PC-3 (cell line): ENCODE measurements at places on chromosomes 3 and 15.
A peak's percentile ranks its signal among the peaks of the same experiment; 100 is the strongest.

DNA sequence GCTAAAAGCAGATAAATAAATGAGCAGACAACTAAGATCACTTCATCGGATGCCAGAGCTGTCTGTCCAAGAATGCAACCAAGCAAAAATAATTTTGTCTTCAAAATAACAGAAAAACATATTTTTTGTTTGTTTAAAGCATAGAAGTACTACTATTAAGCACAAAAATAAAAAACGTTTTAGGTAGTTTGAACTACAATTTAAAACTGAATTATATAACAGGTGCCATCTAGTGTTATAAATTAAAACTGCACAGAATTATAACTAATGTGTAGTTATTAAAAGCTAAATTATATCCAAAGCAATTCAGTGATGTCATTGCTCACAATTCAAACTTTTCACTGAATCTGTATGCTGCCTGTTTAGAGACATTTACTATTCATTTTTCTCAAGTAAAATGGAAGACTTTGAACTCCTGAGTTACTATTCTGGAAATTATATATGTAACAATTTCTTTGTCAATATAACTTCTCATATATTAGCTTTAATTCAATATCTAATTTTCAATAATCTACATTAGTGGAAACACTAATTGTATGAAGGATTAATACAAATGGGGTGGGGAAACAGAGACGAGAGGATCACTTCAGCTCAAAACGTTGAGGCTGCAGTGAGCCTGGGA is 29.5 kb downstream of the LINS1 start:
- peak; percentile 58 for DNase-seq

GRCh38 chr3:7567160-7567559 is 706.2 kb downstream of the GRM7 start:
- DNase-seq, result no peak

DNA sequence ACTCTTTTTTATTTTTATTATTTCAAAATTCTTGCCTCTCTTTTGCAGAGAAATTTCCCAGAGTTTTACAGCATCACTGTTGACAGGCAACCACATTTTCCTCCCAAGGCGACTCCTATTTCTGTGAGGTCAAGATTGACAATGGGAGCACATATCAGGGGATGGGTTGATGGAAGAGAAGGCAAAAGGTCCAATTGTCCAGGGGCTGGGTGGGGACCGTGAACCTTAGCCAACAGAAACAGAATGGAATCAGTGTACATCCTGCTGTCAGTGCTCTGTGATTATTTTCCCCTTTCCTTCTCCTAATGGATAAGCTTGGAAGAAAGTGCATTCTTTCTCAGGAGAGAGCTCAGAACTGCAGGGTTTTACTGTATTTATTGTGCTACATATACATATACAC is 42.4 kb downstream of the CNTN6 start:
- DNase-seq, result no peak

DNA sequence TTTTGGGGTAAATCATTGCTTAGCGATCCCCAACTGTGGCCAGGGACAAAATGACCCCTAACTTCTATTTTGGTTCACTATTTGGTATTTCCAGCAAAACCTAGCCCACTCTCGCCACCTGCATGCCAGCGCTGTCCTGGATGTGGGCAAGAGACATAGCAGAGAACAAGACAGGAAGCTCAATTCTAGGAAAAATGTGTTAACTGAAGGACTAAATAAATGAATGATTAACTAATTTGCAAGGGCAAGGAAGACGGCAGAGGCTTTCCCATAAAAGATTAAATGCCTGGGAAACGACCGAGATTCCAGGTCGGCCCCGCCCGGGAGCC is 408 bp downstream of the NICN1 start:
- no peak for DNase-seq

GRCh38 chr3:136789976-136790375 is 28.9 kb upstream of the SLC35G2 start:
- no peak for DNase-seq

DNA sequence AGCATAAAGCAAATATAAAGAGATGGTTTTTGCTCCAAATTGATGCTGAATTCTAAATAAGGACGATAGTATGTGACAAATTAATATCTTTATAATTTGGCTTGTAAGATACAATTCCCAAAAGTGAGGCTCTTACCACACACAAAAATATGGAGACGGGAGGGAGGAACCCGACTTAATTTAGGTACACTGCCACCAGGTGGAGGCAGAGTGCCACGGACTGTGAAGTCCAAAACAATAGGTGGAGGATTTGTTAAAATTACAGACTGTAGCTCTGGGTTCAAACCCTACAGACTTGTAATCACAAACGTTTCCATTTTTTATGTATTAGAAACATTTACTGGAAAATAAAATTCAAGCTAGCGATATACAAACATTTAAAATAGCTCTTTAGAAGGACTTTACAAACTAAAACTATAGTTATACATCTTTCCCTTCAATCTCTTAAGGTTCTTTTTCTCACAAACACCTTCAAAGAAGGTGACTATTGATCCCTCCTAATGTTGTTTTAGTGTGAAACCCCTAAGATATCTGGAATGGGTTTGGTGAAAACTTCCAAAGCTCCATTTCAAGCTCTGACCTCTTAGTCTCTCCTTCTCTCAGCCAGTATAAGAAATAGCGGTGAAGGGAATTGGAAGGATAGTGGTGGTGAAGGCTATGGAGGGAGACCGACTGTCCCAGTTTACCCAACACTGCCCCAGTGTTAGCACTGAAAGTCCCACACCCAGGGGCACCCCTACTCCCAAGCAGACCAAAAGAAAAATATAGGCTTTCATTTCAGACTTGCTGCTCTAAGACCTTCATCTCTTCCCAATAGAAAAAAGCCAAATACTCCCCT is 89.7 kb downstream of the AQP9 start:
- peak; percentile 83 for DNase-seq

DNA sequence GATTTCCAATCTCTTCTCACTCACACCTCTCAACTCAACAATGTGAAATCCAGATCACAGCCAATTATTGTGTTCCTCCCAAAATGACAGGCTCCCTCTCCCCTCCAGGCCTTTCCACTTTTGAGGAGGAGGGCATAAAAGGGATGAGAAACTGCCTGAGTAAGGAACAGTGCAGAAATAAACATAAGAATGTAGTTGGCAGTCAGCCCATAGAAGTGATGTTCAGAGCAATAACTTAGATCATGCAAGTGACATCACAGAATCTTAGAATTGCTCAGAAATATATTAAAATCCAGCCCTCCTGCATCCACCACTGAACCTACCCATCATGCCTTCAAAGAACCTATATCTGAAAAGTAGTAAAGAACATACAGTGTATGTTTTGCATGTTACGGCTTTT is 299.4 kb upstream of the GADL1 start:
- no peak for DNase-seq

DNA sequence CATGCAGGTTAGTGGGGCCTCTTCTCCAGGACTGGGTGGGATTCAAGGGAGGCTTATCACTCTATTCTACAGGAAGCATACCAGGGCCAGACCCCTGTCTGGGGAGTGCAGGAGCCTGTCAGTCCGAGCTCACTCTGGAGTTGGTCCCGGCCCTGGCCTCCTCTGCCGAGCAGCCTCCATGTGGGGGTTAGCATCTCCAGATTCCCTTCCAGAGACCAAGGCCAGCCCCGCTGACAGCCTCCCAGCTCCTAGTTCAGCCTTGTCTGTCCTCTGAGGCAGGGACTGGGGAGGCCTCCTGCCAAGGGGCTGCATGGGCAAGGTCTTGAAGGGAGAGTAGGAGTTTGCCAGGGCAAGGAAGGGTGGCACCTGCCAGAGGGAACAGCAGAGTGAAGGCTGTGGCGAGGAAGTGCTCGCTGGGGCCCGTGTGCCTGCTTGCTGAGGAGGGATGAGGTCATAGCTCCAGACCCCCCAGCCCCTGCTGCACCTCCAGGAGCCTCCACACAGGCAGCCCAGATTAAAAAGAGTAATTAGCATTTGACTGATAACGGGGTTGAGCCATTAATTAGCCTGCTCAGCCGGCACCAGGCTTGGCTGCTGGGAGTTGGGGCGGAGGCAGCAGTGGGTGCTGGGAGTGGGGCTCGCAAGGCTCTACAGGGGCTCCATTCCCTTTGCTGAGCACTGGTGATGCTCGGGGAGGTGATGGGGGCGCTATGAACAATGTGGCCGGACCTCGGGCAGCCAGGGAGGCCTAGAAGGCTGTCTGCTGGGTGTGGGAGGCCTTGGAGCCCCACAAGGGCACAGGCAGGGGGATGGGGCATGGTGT is 54.3 kb downstream of the DNAJB8 start:
- no peak for DNase-seq

DNA sequence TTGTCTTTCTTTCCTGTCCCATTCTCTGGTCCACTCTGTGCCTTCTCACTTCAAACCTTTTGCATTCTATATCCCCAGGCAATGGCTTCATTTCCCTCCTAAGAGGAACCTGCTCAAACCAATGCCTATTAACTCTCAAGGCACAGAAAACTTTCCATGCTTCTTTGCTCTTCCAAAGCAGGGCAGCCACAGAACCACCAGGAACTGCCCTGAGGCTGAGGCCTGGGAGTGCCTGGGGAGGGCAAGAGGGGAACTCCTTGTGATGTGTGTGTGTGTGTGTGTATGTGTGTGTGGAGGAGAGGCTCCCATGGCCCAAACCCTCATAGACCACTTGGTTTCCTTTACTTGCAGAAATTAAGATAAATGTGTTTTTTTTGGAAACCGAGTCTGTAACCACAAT is 14.1 kb upstream of the PGPEP1L start:
- no peak for DNase-seq

DNA sequence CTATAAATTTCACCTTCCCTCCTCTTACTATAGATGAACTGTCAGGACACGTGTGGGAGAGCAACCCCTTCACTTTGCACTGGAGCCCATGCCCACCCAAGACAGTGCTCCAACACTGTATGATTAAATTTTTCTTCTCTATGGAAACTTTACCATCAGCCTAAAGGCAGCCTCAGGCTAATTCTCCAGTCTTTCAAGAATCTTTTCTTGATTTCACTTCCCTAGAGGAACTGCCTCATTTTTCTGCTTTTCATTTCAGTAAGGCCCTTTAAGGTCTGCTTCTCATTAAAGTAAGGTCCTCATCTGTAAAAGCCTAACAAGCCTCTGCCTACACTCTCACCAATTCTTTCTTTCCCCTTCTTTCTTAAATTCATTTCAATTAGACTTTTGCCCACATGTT is 137.3 kb downstream of the KCNMB2 start:
- DNase-seq, result no peak

GRCh38 chr15:68223171-68223570 is 6.4 kb downstream of the CLN6 start:
- no peak for DNase-seq

GRCh38 chr3:196219970-196220311 is 3.6 kb downstream of the SLC51A start:
- no peak for DNase-seq

DNA sequence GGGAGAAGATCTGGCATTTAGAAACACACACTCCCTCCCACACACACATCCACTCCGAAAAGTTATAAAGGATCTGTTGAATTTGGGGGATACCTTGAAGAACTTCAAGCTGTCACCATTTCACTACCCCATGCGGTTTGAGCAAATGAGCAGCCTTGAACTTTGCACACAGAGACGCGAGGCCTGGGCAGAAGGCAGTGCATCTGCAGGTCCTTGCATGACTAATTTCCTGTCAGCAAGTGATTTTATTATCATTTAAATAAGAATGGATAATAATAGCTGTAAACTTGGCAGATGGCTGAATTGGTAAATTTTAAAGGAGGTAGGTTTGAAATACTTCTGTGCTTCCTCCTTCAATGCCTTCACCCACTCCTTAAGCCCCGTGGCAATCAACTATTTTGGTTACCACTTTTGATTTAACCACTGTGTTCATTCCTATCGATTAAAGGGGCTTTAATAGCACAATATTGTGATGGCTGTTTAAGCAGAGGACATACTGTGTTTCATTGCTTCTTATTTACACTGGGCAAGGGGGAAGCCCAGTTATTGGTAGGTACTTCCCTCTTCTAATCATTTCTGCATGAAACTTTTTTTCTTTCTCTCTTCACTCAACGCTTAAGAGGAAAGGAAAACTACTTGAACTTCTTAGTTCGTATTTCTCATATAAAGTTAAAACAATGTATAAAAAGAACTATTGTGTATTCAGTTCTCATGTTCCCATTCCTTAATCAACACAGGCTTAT is 108.1 kb downstream of the ROBO2 start:
- no peak for DNase-seq

- DNase-seq, result no peak
These were observed 82.7 kb upstream of the NR2F2 start for GRCh38 chr15:96247621-96248305.

DNA sequence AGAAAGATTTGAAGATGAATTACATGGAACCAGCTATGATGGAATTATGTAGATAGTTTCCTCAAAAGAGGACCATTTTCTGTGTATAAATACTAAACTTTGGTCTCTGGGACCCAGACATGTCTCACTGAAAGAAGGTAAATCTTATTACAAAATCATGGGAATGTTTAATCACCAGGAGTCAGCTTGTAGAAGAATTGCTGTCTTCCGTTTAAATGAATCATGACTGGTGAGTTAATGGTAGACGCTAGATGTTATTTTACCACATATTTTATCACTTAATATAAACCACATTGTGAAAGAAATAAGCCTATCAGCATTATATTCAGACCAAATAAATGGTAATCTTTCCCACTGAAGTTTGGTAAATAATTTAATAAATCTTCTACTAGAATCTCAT is 322.3 kb upstream of the SUCLG2 start:
- no peak for DNase-seq

- no peak for DNase-seq
These were observed 859.2 kb upstream of the SEMA6D start for GRCh38 chr15:46858150-46858549.
